Dorsolateral prefrontal cortex (tissue), 122 donors: ENCODE measurements at places on chromosomes 6 and 20.

DNA sequence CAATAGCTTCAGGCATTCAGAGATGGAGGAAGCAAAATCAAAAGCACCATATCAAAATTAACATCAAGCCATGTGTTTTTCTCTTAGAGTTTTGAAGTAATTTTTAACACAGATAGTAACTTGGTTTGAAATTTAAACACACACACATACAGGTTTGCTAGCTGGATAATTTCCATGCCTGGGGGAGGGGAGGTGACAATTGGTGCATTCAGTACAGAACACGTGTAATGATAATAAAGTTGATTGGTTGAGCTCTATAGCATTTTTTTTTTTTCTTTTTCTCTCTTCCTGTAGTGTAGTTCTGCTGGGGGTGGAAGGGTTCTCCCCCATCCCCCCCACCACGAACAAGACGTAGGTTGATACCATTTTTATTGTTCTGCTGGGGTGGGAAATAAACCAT is 564.8 kb downstream of the LMBRD1 start:
- DNase-seq: no peak

GRCh38 chr20:48831718-48832404 is 4.1 kb upstream of the PREX1 start:
- no peak for DNase-seq

- DNase-seq: peak; percentile 18
Observed at GRCh38 chr6:36335465-36336207, 1.1 kb downstream of the BNIP5 start.

DNA sequence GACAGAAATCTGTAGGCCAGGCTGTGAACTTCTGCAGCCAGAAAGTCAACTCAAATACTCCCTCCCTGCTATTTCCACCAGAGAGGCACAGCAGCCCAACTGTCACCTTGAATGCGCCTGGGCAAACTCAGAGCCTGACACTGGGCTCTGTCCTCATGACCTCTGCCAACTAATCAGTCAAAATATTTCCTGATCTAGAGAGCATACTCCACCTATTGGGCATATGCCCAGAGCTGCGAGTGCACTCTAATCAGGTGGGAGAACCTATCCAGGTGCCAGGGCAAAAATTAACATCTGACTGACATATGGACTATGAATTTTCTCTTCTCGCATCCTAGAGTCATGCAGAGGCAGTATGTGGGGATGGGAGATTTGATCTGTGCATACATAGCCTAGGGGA is 406.3 kb upstream of the RUNX2 start:
- DNase-seq: no peak

DNA sequence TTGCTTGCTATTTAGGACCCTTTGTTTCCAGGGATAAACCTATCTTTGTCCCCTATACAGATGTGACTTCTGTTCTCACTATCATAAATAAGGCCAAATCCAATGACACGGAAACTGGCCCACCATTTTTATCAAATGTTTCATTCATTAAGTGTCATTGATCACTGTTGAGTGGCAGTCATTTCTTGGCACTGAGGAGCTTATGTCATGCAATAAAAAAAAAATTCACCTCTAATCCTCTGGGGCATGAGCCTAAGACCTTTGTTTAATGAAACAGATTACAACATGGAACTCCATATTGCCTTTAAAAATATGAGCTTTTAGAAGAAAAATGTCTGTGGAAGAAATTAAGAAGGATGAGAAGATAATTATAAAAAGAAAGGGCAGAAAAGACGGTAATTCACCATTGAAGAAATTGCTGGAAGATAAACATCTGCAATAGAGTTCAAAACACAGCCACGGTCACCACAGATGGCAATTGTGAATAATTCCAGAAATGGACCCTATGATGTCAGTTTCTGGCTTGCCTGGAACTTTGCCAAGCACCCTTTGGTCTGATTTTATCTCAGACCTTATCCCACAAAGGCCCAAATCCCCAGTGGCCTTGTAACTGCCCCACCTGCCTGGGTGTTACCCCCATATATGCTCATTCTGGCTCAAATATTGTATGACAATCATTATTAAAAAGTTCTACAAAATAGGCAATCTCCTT is 91.1 kb downstream of the DST start:
- no peak for DNase-seq

- DNase-seq: no peak
Observed at GRCh38 chr6:157912326-157912725, 69.3 kb upstream of the SYNJ2 start.

DNA sequence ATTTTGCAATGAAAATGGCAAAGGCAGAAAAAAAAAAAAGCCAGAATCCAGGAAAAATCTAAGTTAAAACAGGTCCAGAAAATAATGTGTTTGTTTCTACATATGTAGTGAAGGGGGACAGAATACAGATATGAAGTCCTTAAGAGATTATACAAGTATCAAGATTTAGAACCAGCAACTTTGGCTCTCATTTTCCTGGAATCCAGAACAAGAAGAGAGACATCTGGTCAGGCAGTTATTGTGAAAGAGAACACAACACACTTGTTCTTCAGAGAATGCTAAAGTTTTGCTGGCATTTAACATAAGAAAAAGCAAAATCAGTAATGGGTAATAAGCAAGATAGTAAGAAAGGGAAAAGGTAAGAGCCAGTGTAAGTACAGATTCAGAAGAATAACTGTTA is 21.1 kb downstream of the BAG2 start:
- no peak for DNase-seq

DNA sequence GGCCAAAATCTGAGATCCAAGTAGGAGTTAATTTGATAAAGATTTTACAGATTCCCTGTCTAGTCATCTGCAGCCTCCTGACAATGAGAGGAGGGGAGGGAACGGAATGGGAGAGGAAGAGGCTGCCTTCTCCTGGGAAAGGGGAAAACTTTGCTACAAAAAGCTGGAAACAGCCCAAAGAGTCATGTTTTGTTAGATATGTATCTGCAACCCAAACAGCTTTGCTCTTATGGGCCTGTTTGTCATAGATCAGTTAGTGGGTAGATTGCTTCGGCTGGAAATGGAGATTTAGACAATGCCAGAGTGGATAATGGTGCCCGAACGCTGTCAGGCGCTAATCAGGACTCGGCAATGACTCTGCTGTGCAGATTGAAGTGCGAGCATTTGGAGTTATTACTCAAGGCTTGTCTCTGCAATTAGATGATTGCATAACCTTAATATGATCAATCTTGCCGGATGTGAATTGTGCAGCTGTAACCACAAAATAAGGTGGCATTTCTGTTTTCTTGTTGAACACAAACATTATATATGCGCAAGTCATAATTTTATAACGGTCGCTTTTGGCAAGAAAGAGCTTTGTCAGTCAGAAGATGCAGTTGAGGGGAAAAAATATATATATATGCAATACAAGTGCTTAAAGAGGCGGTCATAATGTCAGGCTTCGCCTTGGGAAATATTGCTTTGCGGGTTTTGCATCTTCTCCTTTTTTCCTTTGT is 92.4 kb upstream of the MAFB start:
- DNase-seq: no peak

- peak; percentile 19 for DNase-seq
Observed at GRCh38 chr20:731891-732560, 36.3 kb downstream of the SLC52A3 start.

GRCh38 chr6:112163295-112164257 is 76.2 kb downstream of the FAM229B start:
- no peak for DNase-seq

GRCh38 chr6:169810066-169810989 is 58.9 kb downstream of the ERMARD start:
- peak; percentile 22 for DNase-seq

DNA sequence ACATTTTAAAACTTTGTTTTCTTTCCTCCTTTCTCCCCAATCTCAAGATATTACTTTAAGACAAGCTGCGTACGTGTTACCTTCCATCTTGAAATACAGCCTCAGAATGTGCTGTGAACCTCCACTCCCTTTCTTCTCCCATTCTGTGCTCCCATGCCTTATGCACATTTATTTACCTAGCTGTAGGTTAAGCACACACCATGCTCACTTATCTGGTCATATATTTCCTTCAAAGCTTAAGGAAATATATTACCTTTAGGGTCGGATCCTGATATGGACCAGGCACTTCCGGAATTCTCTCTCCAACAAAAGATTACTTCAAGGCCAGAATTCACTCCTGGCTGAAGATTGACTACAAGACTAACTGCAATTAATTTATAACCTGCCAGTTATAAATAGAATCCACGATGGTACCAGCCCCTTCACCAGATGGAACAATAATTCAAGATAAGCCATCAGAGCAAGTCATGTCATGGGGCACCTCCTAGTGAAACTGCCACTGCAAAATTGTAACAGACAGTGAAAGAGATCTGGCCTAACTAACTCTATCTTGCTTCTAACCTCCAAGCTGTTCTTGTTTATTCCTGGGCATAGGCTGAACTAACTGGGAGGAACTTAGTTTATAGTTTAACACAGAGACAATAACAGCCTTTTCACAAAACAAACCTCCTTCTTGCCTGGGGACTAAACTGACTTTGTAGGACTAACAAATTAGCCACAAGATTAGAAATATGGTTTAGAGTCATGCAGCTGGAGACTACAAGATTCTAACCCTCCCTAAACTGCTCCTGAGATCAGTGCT is 47.5 kb downstream of the OR2B6 start:
- DNase-seq: no peak

DNA sequence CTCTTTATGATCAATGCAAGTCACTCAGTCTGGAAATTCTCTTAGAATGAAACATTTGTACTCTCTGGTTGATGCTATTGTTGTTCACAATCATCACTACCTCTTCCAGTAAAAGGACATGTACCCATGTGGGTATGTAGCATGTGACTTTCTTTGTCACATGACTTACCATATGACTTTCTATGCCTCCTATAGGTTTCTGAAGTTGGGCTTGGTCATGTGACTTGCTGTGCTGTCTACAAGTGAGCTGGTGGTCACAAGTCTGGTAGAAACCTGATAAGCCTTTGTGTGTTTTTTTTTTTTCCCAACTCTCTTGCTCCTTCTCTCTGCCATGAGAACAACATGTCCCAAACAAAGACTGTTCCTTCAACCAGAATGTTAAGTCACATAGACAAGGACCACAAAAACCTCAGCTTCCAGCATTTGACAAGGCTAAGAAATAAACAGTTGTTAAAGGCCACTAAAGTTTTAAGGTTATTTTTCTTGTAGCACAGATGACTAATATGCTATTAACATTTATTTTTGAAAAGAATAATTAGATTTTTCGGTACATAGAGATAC is 379.2 kb upstream of the SLC35B3 start:
- no peak for DNase-seq

- DNase-seq: no peak
Observed at GRCh38 chr6:17059022-17059421, 42.8 kb upstream of the STMND1 start.

DNA sequence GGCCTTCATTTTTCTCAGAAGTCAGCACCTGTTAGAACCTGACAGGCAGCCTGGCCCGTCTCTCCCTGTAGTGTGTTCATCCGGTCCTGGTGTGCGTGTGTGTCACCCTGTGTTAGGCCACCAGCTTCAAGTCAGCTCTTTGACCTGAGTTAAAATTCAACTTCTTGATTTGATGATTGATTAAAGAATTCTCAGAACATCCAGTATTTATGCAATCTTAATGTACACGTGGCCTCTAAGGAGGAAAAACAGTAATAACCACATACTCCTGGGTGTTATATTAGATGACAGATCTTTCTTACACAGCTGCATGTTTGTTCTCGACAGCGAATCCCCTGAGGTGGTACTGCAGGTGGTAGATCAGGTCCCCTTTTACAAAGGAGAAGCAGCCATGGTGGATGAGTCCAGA is 19.1 kb upstream of the TMEM217 start:
- no peak for DNase-seq

DNA sequence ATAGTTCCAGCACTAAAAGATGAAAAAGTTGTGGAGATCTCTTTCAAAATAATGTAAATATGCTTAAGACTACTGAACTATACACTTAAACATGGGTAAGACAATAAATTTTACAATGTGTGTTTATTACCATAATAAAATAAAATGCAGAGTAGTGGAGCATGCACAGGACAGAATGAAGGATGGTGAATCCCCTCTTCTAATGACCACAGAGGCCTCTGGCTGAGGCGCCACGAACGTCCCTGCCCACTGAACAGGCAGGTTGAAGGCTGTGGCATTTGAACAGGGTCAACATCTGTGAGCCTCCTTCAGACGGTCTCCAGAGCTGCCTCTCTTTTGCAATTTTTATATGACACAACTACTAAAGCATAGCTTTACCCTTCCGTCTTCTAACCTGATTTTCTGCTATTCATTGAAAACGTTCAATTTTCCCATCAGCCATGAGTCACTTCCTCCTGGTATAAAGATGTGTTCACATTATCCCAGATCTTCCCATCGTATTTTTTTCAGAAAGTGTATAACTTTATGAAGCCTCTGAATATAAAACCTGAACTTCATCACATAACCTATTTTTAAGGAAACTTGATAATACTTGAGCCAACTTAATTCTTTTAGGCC is 37.8 kb downstream of the ADGRF4 start:
- DNase-seq: no peak

DNA sequence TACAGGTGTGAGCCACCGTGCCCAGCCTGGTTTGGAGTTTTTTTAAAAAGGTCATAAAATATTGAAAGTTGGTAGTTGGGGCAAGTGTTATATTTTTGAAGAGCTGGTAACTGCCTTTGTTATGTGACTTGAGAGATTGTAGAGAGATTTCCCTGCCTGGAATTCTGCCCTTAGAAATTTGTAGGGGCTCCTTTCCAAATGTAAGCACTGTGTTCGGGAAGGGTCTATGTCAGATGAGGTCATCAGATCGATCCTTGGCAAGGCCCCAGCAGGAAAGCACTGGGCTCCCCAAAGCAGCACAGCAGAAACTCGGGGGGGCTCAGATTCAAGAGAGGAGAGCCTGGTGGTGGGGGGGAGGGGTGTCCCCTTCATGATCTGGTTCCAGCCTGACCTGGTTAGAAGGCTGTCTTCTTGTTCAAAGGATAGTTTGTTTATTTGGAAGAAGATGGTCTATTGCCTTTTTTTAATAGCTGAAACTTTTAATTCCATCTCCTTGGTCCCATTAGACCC is 220.2 kb downstream of the UST start:
- no peak for DNase-seq

GRCh38 chr6:69719602-69720193 is 77.1 kb downstream of the LMBRD1 start:
- DNase-seq: no peak

GRCh38 chr6:136918706-136919105 is 3.4 kb upstream of the SLC35D3 start:
- no peak for DNase-seq

- DNase-seq: no peak
Observed at GRCh38 chr6:11215773-11216172, 16.7 kb downstream of the NEDD9 start.

DNA sequence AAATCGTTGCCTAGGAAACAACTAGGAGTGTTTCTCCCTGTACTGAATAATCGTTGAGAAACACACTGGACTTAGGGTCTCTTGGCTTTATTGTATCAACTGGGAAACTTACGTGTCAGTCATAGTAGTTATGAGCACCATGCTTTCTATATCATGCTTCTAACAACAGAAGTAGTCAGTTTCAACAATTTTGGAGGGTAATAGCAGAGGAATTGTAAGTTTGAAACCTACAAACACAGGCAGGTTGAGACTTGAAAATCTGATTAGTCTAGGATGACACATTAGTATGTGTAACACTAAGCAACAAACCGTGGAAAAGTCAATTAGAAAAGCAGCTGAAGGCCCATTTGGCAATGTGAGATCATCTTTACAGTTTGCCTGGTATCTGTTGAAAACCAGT is 43.9 kb upstream of the FABP7 start:
- no peak for DNase-seq

GRCh38 chr6:103522045-103522444 is 1337.7 kb downstream of the HACE1 start:
- no peak for DNase-seq

GRCh38 chr20:3658716-3659491 is 4.3 kb downstream of the GFRA4 start:
- DNase-seq: no peak

- no peak for DNase-seq
Observed at GRCh38 chr20:38703526-38703925, 20.8 kb upstream of the SLC32A1 start.

- no peak for DNase-seq
Observed at GRCh38 chr20:63176427-63177133, 39.4 kb downstream of the YTHDF1 start.
